Activated T-cell treated with anti-CD3 and anti-CD28 coated beads for 1 hour (primary cell): ENCODE measurements at places on chromosomes 6 and 20.

- DNase-seq: no peak
These were observed 473.0 kb downstream of the BCKDHB start for GRCh38 chr6:80579391-80580023.

DNA sequence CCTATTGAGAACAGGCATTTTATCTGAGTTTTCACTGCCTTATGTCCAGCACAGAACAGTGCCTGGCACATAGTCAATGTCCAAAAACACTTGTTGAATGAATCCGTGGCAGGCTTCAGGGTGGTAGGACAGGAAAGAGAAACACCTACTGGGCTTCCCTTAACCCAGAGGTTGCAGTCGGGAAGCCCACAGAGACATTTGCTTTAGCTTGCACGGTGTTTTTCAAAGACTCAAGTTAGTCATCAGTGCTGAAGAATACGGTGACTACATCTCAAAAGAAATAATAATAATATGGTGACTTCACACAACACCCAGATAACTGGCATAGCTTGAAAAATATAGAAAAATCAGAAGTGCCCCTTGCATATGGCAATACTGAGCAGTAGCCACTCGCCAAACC is 160.4 kb downstream of the CD83 start:
- DNase-seq: no peak

GRCh38 chr6:107956586-107957307 is 1.3 kb downstream of the SEC63 start:
- DNase-seq: no peak

DNA sequence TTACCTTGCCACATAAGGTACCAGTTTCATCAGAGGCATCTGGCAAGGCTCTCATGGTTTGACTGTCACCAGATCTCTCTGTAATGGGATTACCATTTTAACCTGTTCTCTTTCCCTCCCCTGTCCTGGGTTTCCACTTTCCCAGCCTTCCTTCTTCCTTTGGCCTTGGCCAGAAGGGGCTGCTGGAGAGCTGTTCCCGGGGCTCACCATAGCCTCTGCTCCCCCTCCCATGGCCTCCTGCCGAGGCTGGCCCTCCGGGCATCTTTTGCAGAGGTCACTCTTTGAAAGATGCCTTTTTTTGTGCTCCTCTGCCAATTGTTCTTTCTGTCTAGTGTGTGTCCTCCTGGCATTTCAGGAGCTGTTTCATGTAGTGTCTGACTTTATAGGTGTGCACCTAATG is 100.7 kb upstream of the SCP2D1 start:
- DNase-seq: no peak

DNA sequence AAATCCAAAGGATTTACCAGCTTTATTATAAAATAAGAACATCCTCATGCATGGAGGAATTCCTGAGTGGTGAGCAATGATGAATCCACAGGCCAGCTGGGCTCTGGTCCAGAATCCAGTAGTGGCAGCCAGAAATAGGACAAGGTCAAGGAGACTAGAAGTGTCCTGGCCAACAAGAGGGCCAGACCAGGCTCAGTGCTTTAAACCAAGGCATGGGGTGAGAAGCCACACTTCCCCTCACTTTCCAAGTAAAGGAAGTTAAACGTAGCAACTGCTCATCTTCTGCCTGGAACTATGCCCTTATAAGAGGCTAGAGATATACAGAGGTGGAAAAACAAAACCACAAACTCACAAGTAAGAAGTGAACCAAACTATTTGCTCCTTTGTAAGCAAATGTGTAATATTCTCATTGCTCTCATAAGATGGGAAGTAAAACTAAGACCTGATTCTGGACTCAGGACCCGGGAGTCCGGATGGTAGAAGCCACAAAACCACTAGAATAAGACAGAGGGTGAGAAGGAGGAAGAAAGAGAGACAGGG is 253.2 kb downstream of the UST start:
- DNase-seq: no peak

GRCh38 chr6:72740135-72740534 is 118.3 kb downstream of the KCNQ5 start:
- no peak for DNase-seq

GRCh38 chr6:12886961-12887775 is 170.6 kb downstream of the PHACTR1 start:
- DNase-seq: no peak

- DNase-seq: no peak
These were observed 35.8 kb upstream of the FAM83D start for GRCh38 chr20:38890497-38890818.

GRCh38 chr6:34657307-34657978 is 39.1 kb downstream of the ILRUN start:
- DNase-seq: no peak

DNA sequence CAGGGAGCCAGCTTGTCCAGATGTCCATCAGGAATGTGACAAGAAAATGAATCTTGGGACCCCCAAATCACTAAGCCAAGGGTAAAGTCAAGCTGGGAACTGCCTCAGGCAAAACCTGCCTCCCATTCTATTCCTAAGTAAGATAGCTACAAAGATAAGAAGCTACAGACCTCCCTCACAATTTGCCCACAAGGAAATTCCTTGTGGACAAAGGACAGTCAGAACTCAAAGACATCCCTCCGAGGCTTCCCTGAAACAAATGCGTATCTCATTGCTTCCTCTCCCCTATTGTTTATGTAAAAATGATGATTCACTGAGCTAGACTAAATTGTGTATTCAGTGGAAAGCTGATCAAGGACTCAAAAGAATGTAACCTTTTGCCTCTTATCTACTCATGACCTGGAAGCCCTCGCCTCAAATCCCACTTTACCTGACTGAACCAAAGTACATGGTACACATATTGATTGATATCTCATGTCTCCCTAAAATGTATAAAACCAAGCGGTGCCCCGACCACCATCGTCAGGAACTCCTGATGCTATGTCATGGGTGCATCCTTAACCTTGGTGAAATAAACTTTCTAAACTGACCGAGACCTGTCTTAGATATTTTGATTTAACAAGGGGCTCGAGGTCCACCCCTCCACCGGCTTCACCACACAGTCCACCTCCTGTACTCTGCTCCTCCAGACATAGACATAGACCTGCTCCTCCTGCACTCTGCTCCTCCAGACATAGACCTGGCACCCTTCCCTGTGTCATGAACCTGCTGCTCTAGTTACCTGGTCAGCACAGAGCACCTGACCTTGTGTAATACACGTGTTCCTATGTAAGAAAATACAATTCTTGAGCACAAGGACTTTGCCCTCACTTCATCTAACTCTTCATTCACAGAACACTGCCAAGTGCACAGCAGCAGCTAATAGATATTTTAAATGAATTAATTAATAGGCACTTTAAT is 81.4 kb downstream of the WDR27 start:
- no peak for DNase-seq

GRCh38 chr6:23534351-23534750 is 591.7 kb upstream of the NRSN1 start:
- no peak for DNase-seq

- DNase-seq: no peak
These were observed 55.1 kb downstream of the STAU1 start for GRCh38 chr20:49132995-49133478.
